ENCODE measurements at places on chromosomes 13 and 19.

- no peak for DNase-seq
These were observed 734 bp upstream of the TRMT1 start for GRCh38 chr19:13117176-13117771.

GRCh38 chr13:74316547-74316946 is 182.3 kb upstream of the KLF12 start:
- DNase-seq: no peak

DNA sequence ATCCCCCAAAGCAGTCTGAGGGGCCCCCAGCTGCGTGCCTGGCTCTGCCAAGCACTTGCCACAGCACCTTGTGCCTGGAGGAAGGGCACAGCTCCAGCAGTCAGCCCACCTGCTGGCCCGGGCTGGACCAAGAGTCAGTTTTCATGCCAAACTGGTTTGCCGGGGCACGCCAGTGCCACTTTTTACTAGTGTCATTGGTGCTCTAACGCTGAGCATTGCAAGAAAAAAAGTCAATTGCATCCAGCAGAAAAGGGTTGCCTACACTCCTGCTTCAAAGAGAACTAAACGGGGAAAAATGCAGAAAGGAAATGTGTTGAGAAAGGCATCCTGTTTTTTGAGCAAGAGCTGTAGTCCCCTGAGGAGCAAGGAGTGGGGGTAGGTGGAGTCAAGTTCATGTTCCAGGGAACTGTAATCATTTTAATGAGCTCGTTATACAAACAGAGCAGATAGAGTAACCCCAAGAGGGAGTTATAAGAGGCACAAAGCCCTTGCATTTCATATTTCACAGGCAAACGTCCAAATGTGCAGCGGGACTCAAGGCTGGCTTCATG is 68.4 kb downstream of the F2RL3 start:
- no peak for DNase-seq

DNA sequence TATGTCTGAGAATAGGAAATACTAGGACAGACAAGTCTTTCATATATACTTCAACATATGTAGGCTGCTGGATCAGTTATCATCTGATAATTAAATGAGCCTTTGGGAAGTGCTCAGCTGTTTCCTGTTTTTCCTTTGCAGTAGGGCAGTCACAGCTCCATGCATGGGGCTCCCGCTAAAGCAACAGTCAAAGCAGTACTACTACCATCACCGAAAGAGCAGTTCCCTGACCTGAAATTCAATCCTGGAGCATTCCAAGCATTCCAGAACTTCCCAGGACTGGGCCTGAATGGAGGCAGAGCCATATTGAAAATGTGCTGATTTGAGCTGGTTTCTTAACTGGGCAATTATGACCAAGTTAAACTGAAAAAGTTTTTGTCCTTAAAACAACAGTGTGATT is 20.5 kb downstream of the MICU2 start:
- DNase-seq: no peak

GRCh38 chr13:113186061-113186900 is 22.2 kb downstream of the PCID2 start:
- DNase-seq: peak; percentile 61

GRCh38 chr19:6721773-6722172 is 1.3 kb upstream of the C3 start:
- no peak for DNase-seq

GRCh38 chr19:29651622-29652394 is 13.5 kb upstream of the PLEKHF1 start:
- no peak for DNase-seq

GRCh38 chr19:412356-413355 is 3.7 kb upstream of the C2CD4C start:
- no peak for DNase-seq

DNA sequence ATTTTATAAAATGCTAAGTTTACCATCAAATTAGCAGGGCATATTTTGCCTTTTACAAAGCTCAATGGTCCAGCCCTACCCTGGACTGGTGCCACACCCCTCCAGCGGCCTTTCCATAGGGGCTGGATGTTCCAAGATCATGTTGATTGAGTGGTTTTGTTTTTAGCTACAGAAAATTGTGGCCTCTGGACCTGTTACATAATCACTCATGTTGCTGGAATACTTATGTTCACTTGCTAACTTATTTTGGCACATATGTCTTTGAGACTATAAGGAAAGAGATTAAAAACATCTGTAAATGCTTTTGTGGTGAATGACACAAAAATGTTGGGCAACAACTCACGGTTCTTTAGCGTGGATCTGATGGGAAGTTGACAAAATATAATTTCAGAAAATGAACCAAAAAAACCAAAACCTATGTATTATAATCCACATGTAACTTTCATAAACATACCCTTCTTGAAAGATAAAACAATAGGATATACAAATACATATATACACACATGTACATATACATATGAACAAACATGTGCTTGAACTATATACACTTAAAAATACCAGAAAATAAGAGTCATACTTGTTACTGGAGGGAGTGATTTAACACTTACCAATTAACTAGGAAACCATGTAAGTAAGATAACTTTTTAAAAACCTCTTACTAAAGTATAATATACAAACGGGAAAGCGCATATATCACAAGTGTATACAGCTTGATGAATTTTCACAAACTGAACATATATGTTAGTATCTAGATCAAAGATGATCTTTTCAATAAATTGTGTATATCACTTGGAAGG is 46.6 kb upstream of the SLC15A1 start:
- no peak for DNase-seq

DNA sequence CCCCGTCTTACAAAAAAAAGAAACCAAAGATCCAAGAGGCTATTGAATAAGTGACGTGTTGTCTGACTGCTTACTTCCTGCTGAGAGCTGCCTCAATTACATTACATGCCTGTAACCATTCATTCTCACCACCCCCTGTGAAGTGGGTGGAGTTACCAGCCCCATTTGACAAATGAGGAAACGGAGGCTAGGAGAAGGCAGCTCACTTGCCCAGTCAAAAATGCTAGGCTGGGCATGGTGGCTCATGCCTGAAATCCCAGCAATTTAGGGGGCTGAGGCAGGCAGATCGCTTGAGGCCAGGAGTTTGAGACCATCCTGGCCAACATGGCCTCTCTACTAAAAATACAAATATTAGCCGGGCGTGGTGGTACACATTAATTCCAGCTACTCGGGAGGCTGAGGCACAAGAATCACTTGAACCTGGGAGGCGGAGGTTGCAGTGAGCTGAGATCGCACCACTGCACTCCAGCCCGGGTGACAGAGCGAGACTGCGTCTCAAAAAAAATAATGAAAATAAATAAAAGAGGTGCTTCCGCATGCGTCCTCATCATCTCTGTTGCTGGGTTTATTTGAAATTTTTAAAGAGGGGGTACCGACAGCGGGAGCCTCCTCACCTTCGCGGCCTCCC is 499 bp downstream of the LSM7 start:
- DNase-seq: peak; percentile 75

GRCh38 chr19:46369817-46370216 is 22.9 kb downstream of the PPP5C start:
- DNase-seq: no peak

- DNase-seq: no peak
These were observed 469 bp upstream of the RNF6 start for GRCh38 chr13:26222520-26223046.

GRCh38 chr19:49997709-49998108 is 27.5 kb downstream of the VRK3 start:
- no peak for DNase-seq

GRCh38 chr13:76992548-76993001 is 694 bp downstream of the CLN5 start:
- DNase-seq: no peak

- DNase-seq: no peak
These were observed 2889.6 kb upstream of the PCDH20 start for GRCh38 chr13:64305246-64305645.

DNA sequence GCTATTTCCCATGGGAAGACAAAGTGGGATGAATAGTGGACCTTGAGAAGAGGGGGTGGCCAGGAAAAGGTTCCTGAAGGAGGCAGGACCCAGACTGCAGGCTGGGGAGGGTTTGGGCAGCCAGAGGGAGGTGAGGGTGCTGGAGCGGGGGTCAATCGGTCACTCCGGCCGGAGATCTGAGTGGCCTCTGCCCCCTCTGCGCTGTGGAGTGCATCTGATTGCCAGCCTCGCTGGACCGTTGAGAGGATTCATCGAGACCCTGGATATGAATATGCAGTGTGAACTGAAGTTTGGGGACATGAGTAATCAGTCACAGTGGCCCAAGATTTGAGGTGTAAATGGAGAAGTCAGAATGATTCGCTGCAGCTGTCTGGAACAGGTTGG is 5.5 kb upstream of the ZNF580 start:
- no peak for DNase-seq

DNA sequence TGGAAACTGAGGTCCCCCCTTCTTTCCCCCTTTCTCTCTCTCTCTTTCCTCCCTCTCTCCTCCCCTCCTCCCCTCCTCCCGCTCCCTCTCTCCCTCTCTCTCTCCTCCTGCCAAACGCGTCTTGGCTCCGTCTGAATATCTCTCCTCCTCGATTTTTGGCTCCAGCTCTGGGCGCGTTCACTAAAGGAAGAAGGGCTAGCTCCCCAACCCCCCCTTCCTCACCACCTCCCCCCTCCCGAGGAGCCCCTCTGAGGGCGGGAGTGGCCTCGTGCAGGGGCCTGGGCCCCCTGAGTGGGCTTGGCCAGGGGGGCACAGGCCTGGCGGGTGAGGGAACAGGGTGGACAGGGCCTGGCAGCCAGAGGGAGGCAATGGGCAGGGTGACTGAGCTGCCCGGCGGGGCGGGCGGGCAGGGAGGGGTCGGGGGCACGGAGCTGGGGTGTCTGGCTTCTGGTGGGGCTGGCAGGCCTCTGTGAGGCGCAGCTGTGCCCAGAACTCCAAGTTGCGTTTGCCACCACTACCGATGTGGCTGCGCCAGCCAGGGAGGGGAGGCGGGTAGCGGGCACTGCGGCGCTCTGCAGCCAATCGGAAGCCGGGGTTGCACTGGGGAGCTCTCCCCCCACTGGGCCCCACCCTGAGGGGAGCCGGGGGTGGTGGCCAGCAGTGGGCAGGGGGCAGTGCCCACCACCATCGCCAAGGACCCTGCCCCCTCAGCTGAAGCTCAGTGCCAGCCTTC is 7.1 kb downstream of the NFIX start:
- DNase-seq: no peak

DNA sequence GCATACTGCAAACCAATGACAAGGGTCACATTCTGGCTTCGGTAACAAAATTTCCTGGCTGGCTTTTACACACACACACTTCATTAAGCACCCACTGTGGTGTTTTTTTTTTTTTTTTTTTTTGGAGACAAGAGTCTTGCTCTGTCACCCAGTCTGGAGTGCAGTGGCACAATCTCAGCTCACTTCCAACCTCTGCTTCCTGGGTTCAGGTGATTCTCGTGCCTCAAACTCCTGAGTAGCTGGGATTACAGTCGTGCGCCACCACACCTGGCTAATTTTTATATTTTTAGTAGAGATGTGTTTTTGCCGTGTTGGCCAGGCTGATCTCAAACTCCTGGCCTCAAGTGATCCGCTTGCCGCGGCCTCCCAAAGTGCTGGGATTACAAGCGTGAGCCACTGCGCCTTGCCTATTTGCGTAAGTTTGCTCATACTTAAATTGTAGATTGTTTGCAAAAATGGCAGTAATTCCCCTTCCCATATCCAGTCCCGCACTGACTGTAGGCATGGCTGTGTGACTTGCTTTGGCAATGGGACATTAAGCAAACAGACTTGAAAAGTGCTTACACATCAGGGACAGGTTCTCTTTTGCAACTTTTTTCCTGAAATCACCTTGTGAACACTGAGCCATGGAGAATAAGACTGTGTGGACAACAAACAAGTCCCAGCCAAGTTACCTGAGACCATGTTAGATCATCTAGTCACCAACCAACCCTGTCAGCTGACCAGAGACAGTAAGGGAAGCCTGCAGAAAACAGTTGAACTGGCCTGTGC is 42.1 kb upstream of the EBPL start:
- no peak for DNase-seq

DNA sequence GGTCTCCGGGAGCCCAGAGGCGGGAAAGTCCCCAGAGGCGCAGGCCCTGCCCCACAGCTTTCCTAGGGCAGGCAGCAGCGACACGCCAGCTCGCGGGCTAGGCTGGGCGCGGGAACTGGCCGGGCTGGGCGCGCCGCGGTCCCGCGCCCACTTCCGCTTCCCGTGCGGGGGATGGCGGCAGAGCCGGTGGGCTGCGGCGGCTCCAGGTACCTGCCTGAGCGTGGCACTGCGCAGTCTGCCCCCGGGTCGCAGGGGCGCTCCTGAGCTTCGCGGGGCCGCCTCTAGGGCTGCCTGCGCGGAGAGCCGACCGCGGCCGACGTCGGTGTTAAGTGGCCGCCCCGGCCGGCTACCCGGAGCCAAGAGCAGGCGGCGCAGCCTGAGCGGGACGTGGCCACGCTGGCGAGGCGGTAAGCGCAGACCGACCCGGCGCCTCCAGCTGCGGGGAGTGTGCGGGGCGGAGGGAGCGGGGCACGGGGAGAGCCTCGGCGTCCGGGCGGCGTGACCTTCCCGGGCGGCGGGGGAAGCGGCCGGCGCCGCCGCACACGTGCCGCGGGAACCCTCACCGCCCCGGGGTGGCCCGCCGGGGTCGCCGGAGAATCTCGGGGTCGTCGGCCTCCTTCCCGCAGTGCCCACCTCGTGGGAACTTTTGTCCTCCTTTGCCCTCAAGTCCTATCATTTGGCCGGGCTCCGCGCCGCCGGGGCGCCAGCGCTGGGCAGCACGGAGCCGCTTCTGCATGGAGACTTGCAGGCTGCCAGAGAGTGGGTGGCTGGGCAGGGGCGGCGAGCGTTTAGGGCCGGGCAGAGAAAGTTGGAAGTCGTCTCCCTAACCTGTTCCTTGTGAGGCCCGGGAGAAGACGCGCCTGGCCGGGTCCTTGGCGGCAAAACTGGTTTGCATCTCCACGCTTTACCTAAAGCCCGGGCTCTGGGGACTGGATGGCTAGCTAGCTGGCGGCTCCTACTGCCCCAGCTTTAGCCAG is 31.4 kb upstream of the MPHOSPH8 start:
- DNase-seq: peak; percentile 15

DNA sequence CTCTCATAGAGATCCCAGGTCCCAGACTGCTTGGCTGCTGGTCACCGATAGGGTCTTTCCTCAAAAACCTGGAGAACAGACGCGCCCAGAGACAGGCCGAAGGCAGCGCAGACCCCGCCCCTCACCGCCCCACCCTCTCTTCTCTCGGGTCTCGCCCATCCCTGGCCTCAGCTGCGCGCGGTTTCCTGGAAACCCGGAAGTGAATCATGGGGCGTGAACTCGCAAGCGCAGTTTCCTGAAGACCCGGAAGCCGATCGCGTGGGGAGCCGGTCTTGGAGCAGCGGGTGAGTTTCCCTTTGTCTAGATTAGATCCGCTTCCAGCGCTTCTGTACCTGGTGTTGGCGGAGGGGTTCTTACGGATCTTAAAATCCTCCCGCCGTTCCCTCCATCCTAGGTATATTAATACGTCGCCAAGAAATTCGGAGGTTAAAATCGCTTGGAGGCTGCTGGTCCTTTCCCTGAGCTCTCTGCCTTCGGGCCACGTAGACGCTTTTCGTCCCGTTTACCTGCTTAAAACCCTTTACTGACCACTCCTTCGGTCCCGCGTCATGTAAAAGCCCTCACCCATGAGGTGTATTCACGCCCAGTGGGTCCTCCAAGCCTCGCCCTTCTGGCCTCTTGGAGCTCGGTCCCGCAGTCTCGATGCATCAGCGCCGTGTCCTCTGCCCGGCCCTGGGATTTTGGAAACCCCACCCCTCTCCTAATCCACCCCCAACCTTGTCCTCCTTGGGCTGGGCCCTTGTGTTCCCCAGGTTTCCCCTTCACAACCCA is at the start of gene ZNF578:
TSS of gene ZNF578 (plus strand) at position 230 of the 771 bp plus-strand sequence. CDS start 48,293 bp downstream, outside the sequence.
- peak; percentile 77 for DNase-seq
